ENCODE measurements at places on chromosomes 7 and 10. TPM values are rescaled to one million over a fixed set of nuclear protein-coding genes. Genes with fewer than 3 reads are reported as not detected.

The NUTM2E gene
- total RNA-seq: 0.15 TPM

The ZNF735 gene
- not detected for total RNA-seq

The SLC29A3 gene
- total RNA-seq: 6.9 TPM

The MARVELD1 gene
- total RNA-seq: 18.7 TPM

The GAD2 gene
- 1.8 TPM for total RNA-seq

The DOCK4 gene
- total RNA-seq: 16.1 TPM

The DBF4 gene
- total RNA-seq: 62.6 TPM

The GIMAP7 gene
- total RNA-seq: not detected

The CLRN3 gene
- not detected for total RNA-seq

The CTNNA3 gene
- total RNA-seq: 2.3 TPM

The DPYSL4 gene
- total RNA-seq: 7.6 TPM

The FAM25G gene
- not detected for total RNA-seq

The CSGALNACT2 gene
- 2.8 TPM for total RNA-seq

The LRRN3 gene
- 0.15 TPM for total RNA-seq

The SKIDA1 gene
- total RNA-seq: 10.4 TPM

The MOGAT3 gene
- 0.52 TPM for total RNA-seq

The VPS50 gene
- 11.0 TPM for total RNA-seq

The SPDYE6 gene
- not detected for total RNA-seq

The HKDC1 gene
- 0.03 TPM for total RNA-seq

The AOAH gene
- total RNA-seq: 0.21 TPM

The SYT15 gene
- not detected for total RNA-seq

The PNLIPRP2 gene
- not detected for total RNA-seq

The EPO gene
- 0.15 TPM for total RNA-seq

The C7orf57 gene
- total RNA-seq: 0.85 TPM

The CYP3A5 gene
- total RNA-seq: not detected

The ACBD7 gene
- 6.1 TPM for total RNA-seq

The VWC2 gene
- 0.28 TPM for total RNA-seq

The PLXDC2 gene
- 27.5 TPM for total RNA-seq

The TFR2 gene
- total RNA-seq: 2.0 TPM

The TRIM50 gene
- total RNA-seq: not detected

The MRLN gene
- not detected for total RNA-seq

The POLR1F gene
- total RNA-seq: 26.8 TPM

The DLX6 gene
- not detected for total RNA-seq

The RBM20 gene
- total RNA-seq: 0.15 TPM

The PCGF6 gene
- 22.4 TPM for total RNA-seq

The ANKRD61 gene
- total RNA-seq: 0.18 TPM

The OR2A1 gene
- not detected for total RNA-seq

The GPR26 gene
- 0.07 TPM for total RNA-seq

The SUGCT gene
- total RNA-seq: 4.3 TPM

The UPK3BL2 gene
- total RNA-seq: 13.2 TPM

The CPN1 gene
- not detected for total RNA-seq

The AMPH gene
- total RNA-seq: 2.8 TPM

The BEND7 gene
- 2.7 TPM for total RNA-seq

The PTPRE gene
- total RNA-seq: 0.69 TPM

The UCN3 gene
- not detected for total RNA-seq

The PDZD7 gene
- 5.1 TPM for total RNA-seq

The BTBD16 gene
- total RNA-seq: 0.42 TPM

The NEURL1 gene
- 7.9 TPM for total RNA-seq

The CFAP69 gene
- total RNA-seq: 2.0 TPM

The SORCS1 gene
- total RNA-seq: 1.00 TPM
